Metanephros (tissue), 2 donors: ENCODE measurements at places on chromosomes 6 and 20. TPM values are rescaled to one million over a fixed set of nuclear protein-coding genes. Genes with fewer than 3 reads are reported as not detected.

The HLA-DRA gene
- total RNA-seq = 136 TPM

The ERVFRD-1 gene
- total RNA-seq = not detected

The LY6G6C gene
- total RNA-seq = not detected

The TFAP2C gene
- total RNA-seq = 1.2 TPM

The ULBP1 gene
- total RNA-seq = 0.29 TPM

The TPBG gene
- 32.2 TPM for total RNA-seq

The ASIP gene
- total RNA-seq = not detected

The CD109 gene
- 18.4 TPM for total RNA-seq

The PLCB4 gene
- total RNA-seq = 22.1 TPM

The CHRNA4 gene
- total RNA-seq = 13.1 TPM

The HRH3 gene
- 0.23 TPM for total RNA-seq

The TLDC2 gene
- total RNA-seq = 3.7 TPM
